ENCODE measurements at places on chromosomes 1 and 21.
A peak's percentile ranks its signal among the peaks of the same experiment; 100 is the strongest.

DNA sequence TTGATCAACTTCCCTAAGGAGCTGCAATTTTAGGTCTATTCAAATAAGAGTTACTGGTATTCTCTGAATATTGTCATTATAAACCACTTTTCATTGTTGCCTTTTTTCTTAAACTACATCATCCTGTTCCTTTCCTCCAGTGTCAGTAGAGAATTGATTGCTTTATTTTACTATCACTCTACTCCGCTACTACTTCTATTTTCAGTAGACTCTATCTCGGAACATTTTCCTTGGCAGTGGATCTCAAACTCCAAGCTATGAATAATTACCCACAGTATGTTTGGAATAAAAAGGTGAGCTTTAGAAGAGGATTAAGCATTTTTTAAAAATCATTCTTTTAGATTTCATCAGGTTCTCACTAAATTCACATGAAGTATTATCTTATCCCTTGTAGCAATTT, 224.9 kb downstream of the GREM2 start:
- no peak for DNase-seq

- no peak for DNase-seq
Observed at GRCh38 chr1:15258833-15259621, 12.0 kb downstream of the FHAD1 start.

DNA sequence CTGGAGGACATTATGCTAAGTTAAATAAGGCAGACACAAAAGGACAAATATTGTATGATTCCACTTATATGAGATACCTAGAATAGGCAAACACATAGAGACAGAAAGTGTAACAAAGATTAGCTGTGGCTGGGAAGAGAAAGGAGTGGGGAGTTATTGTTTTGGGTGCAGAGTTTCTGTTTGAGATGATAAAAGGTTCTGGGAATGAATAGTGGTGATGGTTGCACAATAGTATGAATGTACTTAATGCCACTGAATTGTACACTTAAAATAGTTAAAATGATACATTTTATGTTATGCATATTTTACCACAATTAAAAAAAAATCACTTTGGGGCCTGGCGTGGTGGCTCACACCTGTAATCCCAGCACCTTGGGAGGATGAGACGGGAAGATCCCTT, 21.2 kb upstream of the ERO1B start:
- no peak for DNase-seq

- no peak for DNase-seq
Observed at GRCh38 chr1:61520401-61520800, 204.5 kb downstream of the TM2D1 start.

DNA sequence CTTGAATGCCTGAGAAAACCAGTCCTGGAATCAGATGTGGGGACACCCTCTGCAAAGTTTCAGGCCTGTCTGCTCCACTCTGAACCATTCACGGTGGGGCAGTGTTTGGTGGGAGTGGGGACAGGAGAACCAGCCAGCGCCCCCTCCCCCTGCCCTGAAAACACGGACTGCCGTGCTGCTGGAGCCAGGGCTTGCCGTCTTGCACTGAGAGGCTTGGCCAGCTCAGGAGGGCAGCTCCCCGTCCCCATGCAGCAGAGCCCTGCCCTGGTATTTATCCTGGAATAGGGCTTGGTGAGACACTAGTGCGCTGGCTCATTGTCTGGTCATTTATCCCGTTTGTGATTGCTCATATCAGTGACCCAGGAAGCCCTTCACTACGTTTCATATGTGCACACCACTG, 3.9 kb downstream of the S100B start:
- DNase-seq, result peak; percentile 5

- DNase-seq, result no peak
Observed at GRCh38 chr1:209382231-209383100, 201.0 kb upstream of the CAMK1G start.

GRCh38 chr1:224433701-224434672, 610 bp downstream of the WDR26 start:
- peak; percentile 57 for DNase-seq

- DNase-seq, result no peak
Observed at GRCh38 chr1:186094172-186094571, 280.9 kb downstream of the TPR start.

- no peak for DNase-seq
Observed at GRCh38 chr21:20735257-20735656, 263.0 kb upstream of the NCAM2 start.

- no peak for DNase-seq
Observed at GRCh38 chr1:54115520-54115919, 37.3 kb downstream of the CDCP2 start.

GRCh38 chr1:193234530-193234929, 48.1 kb upstream of the B3GALT2 start:
- DNase-seq, result no peak

DNA sequence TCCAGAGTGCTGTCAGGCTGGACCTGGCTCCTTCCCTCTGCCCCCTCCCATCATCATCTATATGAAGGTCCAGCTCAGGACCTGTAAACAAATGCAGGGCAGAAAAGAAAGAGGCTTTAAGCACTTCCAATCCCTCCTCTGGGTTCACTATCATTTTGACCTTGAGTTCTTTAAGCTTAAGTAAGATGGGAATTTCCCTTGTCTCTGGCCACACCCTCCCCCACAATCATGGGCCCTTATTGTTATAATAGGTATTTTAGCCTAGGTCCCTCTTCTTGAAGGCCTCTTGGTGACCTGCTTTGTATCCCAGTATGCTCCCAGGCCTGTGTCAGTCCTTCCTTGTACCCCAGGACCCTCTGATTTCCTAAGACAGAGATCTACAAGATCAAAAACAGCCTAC, 45.1 kb upstream of the EPS15 start:
- DNase-seq, result peak; percentile 60

- DNase-seq, result no peak
Observed at GRCh38 chr1:220160027-220160426, 66.1 kb downstream of the IARS2 start.

DNA sequence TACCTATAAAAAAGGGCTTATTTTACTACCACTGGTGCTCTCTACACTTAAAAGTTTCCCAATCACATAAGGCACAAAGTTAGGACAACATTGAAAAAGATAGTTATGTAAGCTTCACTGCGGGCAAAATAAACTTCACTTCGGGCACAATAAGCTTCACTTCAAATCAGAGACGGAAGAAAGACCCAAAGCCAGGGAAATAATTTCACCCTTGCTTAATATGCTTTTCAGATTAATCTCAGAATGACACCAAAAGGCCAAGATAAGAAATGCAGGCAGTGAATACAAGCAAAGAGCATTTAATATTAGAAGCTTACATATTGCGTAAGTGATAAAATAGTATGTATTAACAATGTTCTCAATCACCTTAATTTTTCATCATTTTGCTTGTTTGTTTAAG, 444.2 kb downstream of the SETD4 start:
- no peak for DNase-seq

DNA sequence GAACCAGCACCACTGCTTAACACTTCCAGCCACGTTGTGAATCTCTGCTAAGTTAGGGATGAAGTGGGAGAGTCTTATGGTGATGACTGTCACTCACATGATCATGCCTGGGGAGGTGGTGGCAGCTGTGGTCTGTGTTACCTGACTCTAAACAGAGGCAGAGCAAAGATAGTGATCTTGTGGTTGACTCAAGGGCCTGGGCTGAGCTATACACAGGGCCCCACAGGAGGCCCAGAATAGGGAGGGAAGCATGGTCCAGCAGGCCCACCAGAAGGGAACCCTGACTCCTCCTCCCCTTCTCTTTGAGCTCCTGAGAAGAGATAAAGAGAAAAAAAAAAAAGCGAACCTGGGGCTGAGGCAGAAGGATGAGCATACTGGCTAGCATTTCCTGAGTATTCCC, 55.0 kb downstream of the PLXNA2 start:
- peak; percentile 36 for DNase-seq

DNA sequence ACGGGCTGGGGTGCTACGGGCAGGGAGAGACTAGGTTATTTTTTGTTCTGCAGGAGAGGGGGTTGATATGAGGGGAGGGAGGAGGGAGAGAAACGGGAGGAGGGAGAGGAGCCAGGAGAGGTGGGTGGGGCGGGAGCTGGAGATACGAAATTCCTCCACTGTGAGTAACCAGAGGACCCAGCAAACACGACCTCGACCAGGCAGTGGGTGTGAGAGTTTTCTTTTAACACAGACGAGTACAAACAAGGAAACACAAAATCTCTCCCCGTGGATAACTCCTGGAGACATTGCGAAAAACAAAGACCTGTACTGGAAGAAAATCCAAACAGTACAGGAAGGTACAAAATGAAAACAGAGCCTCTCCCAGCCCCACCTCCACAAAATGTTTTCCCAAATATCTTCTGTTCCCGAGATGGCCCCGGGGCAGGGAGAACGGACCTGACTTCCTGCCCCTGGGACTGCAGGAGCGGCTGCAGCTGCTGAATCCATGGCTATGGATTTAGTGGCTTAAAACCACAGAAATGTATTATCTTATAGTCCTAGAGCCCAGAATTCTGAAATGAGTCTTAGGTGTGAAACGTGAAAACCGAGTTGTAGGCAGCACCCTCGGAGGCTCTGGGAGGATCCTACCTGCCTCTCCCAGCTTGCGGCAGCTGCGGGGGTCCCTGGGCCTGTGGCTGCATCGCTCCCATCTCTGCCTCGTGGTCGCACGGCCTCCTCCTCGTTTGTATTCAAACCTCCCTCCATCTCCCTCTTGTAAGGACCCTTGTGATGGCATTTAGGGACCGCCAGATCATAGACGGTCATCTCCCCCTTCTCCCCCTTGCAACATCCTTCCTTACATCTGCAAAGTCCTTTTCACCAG, 82.2 kb downstream of the RIPK4 start:
- no peak for DNase-seq

DNA sequence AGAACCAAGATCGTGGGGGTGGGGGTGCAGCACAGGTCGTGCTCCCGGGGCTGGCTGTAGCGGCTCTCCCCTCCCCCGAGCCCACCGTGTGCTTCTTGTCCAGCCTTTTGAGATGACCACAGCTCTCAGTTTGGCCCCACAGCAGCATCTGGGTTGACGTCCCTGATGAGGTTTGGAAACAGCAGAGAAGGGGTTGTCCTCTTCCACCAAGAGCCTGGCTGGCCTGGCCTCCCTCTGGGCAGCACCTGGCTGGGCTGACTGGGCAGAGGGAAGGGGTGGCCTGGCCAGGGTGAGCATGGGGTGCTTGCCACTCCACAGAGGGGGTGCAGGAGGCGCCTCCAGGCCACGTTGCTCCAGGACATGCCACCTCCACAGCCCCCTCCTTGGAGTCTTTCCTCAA, 61.5 kb downstream of the SKI start:
- no peak for DNase-seq

GRCh38 chr21:29074007-29074376, 544 bp upstream of the CCT8 start:
- DNase-seq, result no peak

DNA sequence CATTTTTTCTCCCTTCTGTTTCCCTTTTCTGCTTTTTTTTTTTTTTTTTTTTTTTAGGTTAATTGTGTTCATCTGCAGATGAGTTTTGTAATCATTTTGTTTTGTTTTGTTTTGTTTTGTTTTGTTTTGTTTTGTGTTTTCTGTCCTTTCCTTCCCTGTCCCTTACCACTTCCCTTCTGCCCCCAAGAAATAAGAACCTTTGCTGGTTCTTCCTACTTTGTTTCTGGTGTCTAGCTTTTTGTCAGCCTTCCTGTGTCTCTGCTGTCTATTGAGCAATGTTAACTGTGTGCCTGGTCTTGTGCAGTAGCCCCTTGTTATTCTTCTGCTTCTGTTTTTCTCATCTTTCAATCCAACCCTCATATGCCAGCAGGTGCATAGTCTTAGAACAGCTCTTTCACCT, 46.0 kb downstream of the MPZL1 start:
- no peak for DNase-seq

All from GM20000 (cell line).